Stimulated activated CD8-positive, alpha-beta memory T cell treated with anti-CD3 and anti-CD28 coated beads, Interleukin-7, amount 100 ng/mL, for 1 hour (primary cell): ENCODE measurements at places on chromosomes 2 and 18.

- DNase-seq, result no peak
These were observed 116.6 kb downstream of the PTPRM start for GRCh38 chr18:7683753-7684152.

GRCh38 chr2:43083710-43084698, 142.4 kb downstream of the ZFP36L2 start:
- no peak for DNase-seq

- no peak for DNase-seq
These were observed 999.7 kb upstream of the LRRTM1 start for GRCh38 chr2:81304154-81304830.

DNA sequence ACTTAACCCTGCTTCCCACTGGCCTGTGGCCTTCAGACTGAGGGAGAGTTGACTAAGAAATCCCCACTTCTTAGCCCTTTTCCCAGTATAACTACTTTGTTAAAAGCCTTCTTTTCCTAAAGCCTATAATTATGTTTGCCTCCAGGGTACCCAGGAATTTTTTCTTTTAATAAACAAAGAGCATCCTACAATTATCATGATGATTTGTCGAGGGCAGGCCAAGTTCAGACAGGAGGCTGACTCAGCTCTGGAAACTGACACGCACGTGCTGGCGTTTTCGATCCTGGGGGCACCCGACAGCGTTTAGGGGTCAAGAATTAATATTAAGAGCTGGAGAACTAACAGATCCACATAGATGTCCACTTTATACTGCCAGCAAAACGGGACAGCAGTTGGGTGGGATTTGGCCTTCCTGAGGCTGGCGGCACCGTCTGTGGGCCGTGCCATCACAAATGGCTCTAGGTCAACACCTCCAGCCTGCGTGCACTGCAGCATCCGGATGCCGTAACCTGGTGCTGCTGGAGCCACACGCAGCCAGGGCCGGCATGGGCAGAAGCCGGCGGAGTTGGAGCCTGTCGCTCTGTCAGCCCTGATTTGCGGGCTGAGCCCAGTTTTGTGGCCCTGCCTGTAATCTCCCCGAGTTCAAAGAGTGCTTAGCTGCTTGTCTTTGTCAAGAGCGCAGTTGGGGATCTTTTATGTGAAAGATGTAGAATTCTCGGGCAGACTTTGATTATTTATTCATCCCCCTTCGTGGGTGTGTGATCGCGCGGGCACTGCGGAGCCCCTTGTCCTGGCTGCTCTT, 191.0 kb downstream of the GLI2 start:
- DNase-seq, result no peak

DNA sequence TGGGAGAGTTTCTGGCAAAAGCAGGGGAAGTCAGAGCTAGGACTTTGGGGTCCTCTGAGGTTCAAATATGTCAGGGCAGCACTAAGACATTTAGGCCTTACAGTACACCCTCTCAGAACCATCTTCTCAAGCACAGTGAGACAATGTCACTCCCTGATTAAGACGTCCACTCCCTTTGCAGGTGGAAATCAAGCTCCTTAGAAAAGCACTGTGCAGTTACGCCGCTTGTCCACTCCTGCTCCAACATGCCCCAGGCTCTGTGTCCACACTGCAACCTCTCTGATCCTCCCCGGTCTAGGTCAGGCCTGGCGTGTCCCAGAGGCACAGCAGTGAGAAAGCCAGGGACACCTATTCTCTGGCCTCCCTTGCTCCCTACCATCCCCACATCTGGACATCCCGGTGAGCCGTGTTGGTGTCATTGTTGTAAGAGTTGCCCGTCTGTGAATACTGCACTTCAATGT, 528.6 kb upstream of the ID2 start:
- DNase-seq, result no peak

GRCh38 chr2:161063946-161064306, 96.3 kb upstream of the TANK start:
- no peak for DNase-seq
